ENCODE measurements at places on chromosomes 4 and X.

GRCh38 chr4:69523385-69524132 is 27.9 kb upstream of the UGT2B4 start:
- no peak for DNase-seq

DNA sequence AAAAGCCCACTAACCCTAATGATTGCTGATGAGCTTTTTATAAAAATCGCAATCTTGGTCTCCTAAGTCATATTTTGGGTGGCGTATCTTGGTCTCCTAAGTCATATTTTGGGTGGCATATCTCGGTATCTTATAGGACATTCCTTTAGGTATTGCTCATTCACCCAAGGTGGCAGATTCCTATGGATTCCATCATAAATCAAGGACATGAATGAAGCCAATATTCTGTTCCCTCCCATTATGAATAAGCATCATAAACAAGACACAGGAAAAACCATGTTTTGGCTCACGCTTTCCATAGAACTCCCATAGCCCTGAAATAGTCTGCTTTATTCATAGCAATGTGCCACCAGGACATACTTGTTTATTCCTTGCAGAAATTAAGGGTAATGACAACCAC is 95.0 kb upstream of the CD99 start:
- no peak for DNase-seq

DNA sequence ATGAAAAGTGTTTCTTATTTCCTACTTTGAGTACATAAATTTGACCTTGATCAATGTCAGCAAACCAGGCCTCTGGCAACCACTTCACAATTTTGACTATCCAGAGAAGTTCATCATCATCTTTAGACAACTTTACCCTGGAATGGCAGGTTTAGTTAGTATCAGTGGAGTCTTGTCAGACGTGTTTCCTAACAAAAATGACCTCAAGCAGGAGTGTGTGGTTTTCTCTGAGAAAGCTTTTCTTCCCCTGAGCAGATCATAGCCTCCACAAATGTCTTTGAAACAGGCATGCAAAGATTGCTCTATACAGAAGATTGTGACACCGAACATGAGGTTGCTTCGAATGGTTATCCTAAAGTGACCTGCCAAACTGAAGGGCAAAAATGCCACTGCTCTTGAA is 642.3 kb downstream of the RPA4 start:
- DNase-seq: no peak

GRCh38 chr4:145483514-145483913 is 1.9 kb downstream of the SMAD1 start:
- DNase-seq: no peak

DNA sequence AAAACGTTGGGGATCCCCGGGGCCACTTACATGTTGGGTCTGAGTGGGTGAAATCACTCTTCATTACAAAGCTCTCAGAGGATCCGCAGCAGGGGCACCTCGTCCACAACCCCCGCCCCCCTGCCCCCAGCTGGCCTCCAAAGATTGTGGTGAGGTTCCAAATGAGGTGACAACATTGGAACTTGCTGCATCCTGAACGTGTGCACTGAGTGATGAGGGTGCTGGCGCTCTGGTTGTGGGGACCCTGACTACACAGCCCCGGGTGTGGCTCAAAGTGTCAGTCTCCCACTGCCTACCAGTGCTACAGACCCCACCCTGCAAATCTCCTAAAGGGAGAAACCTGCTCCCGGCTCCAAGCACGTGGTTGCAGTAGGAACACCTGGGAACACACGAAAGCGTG is 111.9 kb downstream of the PHKA2 start:
- DNase-seq: no peak

GRCh38 chr4:1041147-1041935 is 29.9 kb downstream of the FGFRL1 start:
- DNase-seq: no peak

GRCh38 chr4:120277391-120277790 is 210.7 kb upstream of the MAD2L1 start:
- no peak for DNase-seq

DNA sequence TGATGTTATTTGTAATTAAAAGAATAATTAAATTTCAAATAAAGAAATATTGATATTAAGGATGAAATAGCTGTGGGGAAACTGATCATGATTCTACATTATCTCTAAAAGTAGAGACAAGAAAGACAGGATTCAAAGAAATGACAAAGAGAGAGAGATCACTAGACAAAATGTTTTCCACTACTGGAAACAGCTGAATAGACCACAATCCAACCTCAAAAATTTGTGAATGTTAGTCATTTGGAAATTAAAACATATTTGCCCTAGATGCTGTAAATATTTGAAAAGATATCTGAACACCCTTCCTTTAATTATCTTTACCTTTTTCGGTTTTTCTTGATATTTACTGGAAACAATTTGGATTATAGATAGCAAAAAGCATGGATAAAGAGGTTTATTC is 414.9 kb downstream of the CENPC start:
- no peak for DNase-seq

DNA sequence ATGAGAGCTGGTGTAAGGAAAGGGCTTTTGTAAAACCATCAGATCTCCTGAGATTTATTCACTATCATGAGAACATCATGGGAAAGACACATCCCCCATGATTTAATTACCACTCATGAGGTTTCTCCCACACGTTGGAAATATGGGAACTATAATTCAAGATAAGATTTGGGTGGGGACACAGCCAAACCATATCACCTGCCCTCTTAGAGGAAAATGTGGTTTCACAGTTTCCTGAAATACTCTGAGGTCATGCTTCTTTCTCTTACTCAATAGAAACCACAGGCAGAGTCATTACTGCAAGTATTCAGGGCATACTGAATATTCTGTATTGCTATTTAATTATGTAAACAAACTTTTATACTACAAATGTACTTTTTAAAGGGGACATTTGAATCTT is 1453.3 kb downstream of the PCDH18 start:
- DNase-seq: no peak

DNA sequence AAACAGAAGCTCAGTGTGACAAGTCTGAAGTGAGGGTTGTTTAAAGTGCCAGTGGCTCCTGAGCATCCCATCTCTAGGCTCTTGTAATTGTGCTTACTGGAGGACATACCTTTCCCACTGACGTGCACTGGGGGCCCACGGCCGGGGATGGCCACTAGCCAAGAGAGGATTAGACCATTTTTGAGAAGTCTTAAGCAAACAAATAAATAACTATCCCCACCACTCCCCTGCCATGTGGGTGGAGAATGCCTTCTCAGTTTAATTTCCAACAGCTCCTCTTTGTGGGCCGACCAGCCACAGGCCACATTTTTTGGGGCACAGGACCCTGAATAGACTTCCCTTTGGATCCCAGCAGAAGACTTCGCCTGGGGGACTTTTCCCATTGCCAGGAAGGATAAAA is 125.0 kb upstream of the MSX1 start:
- DNase-seq: no peak

GRCh38 chr4:105758958-105759357 is 50.4 kb downstream of the GSTCD start:
- no peak for DNase-seq

DNA sequence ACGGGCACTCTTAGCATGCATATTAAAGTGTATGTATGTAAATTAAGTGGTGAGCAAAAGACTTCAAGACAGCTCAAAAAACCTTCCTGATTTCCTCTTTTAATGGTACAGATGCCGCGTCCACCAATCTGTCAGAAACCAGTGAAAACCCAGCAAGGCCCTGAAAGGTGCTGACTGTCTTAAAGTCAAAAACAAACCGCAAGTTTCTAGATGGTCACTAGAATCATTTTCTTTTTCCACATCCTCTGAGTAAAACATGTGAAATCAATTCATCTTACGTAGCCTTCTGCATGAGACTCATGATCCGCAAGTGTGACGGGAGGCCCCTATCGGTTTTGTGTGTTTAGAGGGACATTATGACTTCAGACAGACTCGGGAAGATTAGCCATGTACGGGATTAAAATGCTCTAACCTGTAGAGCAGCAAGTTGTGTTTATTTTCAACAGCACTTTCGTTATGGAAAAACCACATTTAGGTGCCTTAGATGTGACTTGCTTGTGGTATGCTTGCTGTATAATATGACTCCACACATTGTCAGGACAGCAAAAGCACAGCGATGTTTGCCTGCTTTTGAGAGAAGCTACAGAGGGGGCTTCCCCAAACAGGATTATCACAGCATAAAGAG is 88.2 kb upstream of the STS start:
- no peak for DNase-seq

DNA sequence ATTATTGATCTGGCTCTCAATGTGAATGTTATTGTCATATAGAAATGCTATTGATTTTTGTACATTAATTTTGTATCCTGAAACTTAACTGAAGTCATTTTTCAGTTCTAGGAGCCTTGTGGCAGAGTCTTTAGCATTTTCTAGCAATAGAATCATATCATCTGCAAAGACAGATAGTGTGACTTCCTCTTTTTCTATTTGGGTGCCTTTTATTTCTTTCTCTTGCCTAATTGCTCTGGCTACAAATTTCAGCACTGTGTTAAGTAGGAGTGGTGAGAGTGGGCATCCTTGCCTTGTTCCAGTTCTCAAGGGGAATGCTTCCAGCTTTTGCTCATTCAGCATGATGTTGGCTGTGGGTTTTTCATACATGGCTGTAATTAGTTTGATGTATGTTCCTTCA is 102.7 kb downstream of the SH3BGRL start:
- no peak for DNase-seq

GRCh38 chr4:182246401-182247205 is 3.4 kb downstream of the TENM3 start:
- DNase-seq: no peak

- no peak for DNase-seq
Measured at GRCh38 chrX:34918091-34918736, 24.4 kb upstream of the FAM47B start.

DNA sequence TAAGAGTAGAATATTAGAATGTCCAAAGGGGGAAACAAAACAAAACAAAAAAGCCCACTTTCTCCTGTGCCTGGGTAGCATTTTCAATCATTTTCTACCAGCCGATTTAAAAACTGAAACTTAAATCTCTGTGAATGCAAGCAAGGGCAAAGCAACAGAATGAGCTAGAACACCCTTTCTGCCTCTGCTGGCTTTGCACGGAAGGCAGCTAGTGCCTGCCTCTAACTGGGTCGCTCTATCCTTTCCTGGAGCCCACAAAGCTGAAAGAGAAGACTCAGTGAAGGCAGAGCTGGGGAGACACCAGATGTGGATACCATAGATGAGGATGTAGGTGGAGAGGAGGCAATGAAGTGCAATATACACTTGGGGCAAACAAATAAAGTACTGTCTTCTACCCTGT is 248.9 kb upstream of the TTC29 start:
- no peak for DNase-seq

DNA sequence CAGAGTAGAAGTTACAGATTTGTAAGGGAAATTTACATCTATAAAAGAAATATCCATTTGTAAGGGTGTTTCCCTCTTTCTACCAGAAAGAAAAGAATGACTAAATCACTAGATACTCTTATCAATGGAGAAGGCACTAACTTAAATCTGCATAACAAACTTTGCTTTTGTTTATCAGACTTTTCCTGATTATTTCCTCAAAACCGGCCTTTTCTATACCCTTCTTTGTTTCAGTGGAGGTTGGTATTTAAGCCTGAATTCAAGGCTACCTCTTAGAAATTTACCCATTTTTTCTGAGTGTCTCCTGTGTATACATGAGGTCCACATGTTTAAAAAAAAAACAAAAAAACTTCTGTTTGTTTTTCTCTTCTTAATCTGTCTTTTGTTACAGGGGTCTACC is 80.4 kb upstream of the GRPR start:
- DNase-seq: no peak

DNA sequence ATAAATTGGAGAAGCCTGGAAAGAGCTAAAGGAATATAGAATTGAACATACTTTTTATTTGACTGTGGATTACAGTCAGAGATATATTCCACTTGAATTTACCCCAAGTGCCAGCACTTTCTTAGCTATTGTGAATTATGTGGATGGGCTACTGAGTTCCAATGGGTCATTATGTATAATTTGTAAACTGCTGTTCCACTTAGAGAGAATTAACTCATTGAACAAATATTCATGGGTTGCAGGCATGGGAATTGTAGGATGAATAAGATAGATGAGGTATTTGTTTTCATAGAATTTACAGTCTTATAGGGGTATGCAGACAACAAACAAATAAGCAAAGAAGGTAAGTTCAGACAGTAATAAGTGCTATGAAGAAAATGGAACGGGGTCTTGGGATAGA is 195.7 kb downstream of the SHROOM3 start:
- DNase-seq: no peak

GRCh38 chr4:122873821-122874593 is 47.4 kb downstream of the FGF2 start:
- DNase-seq: no peak

DNA sequence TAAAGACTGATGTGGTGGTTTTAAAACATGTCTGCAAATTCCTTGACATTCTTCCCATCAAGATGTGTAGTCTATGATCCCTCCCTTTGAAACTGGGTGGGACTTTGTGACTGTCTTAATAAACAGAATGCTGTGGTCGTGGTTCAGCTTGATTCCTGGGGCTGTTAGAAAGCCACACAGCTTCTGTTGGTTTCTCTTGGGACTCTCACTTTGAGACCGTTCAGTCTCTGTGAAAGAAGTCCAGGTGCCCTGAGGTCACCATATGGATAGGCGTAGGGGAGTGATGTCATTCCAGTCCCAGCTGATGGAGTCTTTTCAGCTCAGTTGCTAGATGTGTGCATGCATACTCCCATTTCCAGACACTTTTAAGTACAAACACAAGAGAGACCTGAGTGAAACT is 216.6 kb downstream of the KDR start:
- DNase-seq: no peak

- no peak for DNase-seq
Measured at GRCh38 chrX:109890910-109891502, 111.9 kb upstream of the TMEM164 start.

DNA sequence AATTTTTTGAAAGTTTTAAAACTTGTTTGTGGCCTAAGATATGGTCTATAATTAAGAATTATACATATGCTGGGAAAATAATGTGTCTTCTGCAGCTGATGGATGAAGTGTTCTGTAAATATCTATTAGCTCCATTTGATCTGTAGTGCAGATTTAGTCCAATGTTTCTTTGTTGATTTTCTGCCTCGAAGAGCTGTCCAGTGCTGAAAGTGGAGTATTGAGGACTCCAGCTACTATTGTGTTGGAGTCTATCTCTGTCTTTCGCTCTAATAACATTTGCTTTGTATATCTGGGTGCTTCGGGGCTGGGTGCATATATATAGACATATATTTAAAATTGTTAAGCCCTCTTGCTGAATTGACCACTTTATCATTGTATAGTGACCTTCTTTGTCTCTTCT is 2127.3 kb downstream of the PCDH7 start:
- DNase-seq: no peak

GRCh38 chr4:146212781-146213180 is 1.6 kb upstream of the REELD1 start:
- no peak for DNase-seq

Measured in stimulated activated CD8-positive, alpha-beta memory T cell treated with anti-CD3 and anti-CD28 coated beads, Interleukin-15, amount 100 ng/mL, for 24 hours (primary cell).